ENCODE measurements at places on chromosomes 2 and 18. TPM values are rescaled to one million over a fixed set of nuclear protein-coding genes. Genes with fewer than 3 reads are reported as not detected.

Gene ZNF804A
- not detected for total RNA-seq

DNA sequence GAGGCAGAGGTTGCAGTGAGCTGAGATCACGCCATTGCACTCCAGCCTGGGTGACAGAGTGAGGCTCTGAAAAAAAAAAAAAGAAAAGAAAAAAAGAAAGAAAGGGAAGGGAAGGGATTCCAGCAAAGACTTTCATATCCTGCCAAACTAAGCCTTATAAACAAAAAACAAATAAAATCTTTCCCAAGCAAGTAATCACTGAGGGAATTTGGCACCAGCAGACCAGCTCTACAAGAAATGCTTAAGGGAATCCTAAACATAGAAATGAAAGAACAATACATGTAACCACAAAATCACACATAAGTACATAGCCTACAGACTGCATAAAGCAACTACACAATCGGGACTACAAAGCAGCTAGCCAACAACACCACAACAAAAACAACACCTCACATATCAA, 79.1 kb downstream of the TRABD2A start:
- DNase-seq = no peak
- peaks cover 8% of the 10 kb centered on the region for H3K36me3 ChIP-seq
- H3K4me3 ChIP-seq = no peak overlapping the region
- no peak overlapping the region for H3K27ac ChIP-seq

DNA sequence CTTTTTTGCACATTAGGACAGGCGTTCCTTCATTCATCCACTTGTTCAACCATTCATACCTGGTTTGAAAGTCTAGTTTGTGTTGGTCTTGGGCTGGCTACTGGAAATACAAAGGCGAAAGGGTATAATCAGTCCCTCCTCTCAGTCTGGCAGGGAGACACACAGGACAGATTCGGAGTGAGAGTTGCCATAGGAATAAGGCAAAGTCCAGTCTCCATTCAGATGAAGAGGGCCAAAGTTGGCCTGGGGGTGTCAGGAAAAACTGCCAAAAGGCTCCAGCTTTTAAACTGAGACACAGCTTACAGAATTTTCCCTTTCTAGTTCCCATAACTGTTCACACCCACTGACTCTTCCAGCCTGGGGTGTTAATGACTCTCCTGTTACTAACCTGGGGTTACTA, 96.3 kb upstream of the AQP4 start:
- H3K4me3 ChIP-seq = no peak overlapping the region
- H3K27me3 ChIP-seq = no peaks in the 10 kb centered on the region
- H3K27ac ChIP-seq = no peak overlapping the region
- no peaks in the 10 kb centered on the region for H3K36me3 ChIP-seq
- H3K4me1 ChIP-seq = no peaks in the 10 kb centered on the region
- no peak for DNase-seq

Gene PDCD1
- total RNA-seq = 4.7 TPM

DNA sequence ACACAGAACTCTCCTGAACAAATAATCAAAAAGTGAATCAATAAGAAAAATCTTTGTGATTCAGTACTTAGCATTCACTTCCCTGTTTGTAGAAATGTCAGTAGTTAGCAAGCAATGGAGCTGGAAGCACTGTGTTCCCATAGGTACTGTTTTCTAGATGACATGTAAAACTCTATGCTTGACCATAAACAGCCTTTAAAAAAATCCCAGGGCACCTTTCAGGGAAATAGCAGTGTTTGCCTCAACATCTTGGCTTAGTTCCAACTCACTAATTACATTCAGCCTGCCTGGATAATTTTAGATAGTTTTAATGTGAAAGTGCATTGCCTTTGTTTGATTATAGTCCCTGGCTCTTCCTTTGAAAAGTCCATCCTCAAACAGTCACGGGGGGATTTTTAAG, 721.8 kb downstream of the ERBB4 start:
- H3K4me1 ChIP-seq = no peaks in the 10 kb centered on the region
- no peak for DNase-seq
- H3K27ac ChIP-seq = no peak overlapping the region
- H3K36me3 ChIP-seq = no peaks in the 10 kb centered on the region

DNA sequence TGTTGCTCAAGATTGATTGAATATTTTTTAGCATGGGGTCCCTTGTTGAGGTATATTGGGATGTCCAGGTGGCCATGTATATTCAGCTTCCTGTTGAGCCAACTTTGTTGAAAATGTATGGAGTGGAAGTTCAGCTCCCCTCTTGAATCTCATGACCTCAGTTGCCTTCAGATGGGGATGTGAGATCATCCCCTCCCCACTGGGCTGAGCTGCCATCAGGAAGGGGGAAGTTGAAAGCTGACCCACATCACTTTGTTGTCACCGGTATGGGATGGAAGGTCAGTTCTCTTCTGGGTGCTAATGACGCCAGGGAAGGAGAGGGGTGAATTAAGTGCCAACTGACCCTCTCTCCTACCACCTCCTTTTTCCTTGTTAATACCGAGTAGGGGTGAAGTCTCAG, 33.9 kb downstream of the ACOXL start:
- no peaks in the 10 kb centered on the region for H3K36me3 ChIP-seq
- H3K4me3 ChIP-seq = no peak overlapping the region
- H3K27me3 ChIP-seq = peaks cover 31% of the 10 kb centered on the region
- H3K27ac ChIP-seq = no peak overlapping the region

Gene NXPH2
- total RNA-seq = not detected

DNA sequence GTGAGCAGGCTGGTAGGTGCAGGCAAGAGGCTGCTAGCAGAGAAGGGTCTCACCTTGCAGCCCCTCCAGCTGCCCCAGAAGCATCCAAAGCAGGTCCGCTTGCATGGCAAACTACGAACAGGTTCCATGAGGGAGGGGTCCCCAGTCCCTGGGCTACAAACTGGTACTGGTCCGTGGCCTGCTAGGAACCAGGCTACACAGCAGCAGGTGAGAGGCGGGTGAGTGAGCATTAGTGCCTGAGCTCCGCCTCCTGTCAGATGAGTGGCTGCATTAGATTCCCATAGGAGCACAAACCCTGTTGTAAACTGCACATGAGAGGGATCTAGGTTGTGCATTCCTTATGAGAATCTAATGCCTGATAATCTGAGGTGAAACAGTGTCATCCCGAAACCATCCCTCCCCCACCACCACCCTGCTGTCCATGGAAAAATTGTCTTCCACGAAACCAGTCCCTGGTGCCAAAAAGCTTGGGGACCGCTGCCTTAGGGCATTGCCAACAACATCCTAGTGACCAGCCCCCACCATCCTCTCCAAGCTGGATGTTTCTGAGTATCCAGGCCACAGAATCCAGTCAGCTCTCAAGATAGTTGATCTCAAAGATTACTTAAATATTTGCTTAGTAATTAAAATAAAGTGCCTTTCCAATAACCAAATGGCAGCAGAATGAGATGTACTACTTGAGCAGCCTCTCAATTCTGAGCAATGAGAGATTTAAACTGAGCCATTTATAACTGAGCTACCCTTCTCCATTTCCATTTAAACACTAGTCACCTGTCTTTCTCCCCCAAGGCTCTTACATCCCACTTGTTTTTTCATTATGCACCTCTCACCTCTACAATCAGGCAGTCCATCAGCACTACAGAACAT, 32.4 kb downstream of the LRP2 start:
- no peak overlapping the region for H3K4me3 ChIP-seq
- H3K27ac ChIP-seq = no peak overlapping the region
- no peaks in the 10 kb centered on the region for H3K4me1 ChIP-seq
- H3K27me3 ChIP-seq = peaks cover 10% of the 10 kb centered on the region
- H3K36me3 ChIP-seq = no peaks in the 10 kb centered on the region

DNA sequence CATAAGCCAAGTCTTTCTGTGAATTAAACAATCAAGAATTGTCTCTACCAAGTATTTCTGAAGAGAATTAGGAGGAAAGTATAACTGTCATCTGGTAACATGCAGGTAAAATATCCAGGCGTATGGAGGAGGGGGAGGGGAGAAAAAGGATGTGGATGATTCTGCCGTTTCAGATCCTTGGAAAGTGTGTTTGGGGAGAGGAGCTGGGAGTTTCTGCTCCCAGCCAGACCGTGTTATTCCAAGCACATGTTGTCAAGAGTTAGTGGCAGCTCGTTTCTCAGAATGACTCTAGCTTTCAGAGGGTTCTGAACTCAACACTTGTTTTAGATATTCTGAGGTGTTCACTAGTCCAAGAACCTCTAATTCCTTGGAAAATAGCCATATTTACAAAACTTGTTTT, 137.6 kb downstream of the FAM124B start:
- H3K4me1 ChIP-seq = peaks cover 4% of the 10 kb centered on the region
- no peak for DNase-seq
- H3K36me3 ChIP-seq = no peaks in the 10 kb centered on the region
- peaks cover 14% of the 10 kb centered on the region for H3K27me3 ChIP-seq

DNA sequence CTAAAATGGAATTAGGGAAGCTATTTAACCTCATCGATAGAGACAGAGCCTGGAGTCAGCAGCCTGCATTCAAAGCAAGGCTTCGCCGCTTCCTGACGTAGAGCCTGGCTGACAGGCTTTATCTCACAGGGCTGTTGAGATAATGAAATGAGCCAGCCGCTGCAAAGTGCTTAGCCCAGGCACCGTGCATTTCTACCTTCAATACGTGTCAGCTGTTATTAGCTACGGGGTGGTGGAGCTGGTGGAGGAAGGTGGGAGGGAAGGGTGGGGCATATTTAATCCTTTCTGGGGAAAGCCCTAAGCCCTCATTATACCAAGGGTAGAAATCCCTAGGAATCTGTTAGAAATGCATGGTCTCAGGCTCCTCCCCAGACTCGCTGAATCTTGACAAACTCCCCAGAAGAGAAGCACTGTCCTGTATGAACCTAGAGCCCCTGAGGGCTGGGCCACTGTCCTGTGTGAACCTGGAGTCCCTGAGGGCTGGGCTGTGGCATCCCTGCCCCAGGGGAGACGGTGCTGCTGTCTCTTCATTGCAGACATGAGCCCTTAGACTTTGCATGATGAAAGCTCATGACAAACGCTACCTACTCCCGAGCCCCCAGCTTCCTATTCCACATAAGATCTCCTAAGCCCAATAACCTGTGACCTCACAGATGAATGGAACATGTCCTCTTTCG, 72.4 kb downstream of the ALPK2 start:
- no peak overlapping the region for H3K27ac ChIP-seq
- no peaks in the 10 kb centered on the region for H3K4me1 ChIP-seq
- H3K4me3 ChIP-seq = no peak overlapping the region
- H3K27me3 ChIP-seq = no peaks in the 10 kb centered on the region

- H3K27ac ChIP-seq = no peak overlapping the region
- no peaks in the 10 kb centered on the region for H3K4me1 ChIP-seq
- H3K4me3 ChIP-seq = no peak overlapping the region
Measured at GRCh38 chr2:67455219-67456142, 58.3 kb downstream of the ETAA1 start.

Gene MTLN
- 32.2 TPM for total RNA-seq

DNA sequence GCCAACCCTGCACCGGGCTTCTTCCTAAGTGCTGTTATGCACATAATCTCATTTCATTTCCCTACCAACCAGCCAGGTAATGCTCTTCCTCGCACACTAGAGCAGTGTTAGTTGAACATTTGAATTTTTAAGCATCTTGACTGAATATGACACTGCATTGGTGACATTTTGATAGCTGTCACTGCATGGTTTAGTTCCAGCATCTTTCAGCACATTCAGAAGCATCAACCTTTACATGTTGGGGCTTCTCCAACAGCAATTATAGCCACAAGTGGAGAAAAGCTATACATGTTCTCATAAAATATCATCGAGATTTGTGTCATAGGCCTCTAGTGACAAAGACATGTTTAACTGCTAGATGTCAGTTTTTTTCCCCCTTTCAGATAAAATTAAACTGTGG, 230.1 kb upstream of the FOSL2 start:
- H3K27ac ChIP-seq = no peak overlapping the region
- H3K4me3 ChIP-seq = no peak overlapping the region
- no peaks in the 10 kb centered on the region for H3K4me1 ChIP-seq
- DNase-seq = no peak

GRCh38 chr2:231146665-231147064, 21.8 kb upstream of the HTR2B start:
- no peaks in the 10 kb centered on the region for H3K27me3 ChIP-seq
- H3K27ac ChIP-seq = no peak overlapping the region
- no peak overlapping the region for H3K4me3 ChIP-seq

Gene PER2
- total RNA-seq = 11.8 TPM

Gene TUBB8B
- not detected for total RNA-seq

DNA sequence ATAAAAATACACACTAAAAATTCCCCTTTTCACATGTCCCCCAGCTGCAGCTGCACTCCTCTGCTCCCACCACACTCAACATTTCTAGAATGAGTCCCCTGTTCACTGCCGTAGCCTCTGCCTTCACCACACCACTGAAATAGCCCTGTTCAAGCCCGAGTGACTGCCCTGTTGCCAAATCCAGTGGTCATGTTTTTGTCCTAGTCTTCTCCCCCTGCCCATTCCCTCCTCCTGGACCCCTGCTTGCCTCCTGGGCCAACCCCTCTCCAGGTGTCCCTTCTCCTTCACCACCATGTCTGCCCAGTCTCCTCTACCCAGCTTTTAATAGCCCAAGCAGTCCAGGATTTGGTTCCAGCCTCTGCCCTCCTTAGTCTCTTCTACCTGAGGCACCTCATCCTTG, 97.1 kb upstream of the LGALSL start:
- H3K36me3 ChIP-seq = no peaks in the 10 kb centered on the region
- no peak overlapping the region for H3K4me3 ChIP-seq
- peaks cover 32% of the 10 kb centered on the region for H3K27me3 ChIP-seq
- peaks cover 6% of the 10 kb centered on the region for H3K4me1 ChIP-seq
- DNase-seq = no peak

DNA sequence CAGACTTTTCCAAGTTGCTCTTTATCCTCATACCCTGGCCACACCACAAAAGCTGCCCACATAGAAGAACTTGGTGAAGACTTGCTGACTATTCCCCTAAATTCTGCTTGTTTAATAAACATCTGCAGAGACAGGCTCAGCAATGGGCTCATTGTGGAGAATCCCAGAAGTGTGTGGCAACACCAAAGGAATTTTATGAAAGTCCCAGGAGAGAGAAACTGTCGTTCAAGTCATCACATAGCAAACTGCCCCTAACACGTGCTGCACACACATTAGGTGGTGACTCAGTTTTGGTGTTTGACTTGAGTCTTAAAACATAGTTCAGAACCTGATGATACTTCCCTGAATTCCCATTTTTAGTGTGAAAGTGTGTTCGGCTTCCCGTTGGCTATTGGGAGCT, 38.6 kb downstream of the CYP1B1 start:
- DNase-seq = no peak
- H3K4me3 ChIP-seq = no peak overlapping the region
- H3K27ac ChIP-seq = no peak overlapping the region
- H3K36me3 ChIP-seq = no peaks in the 10 kb centered on the region

DNA sequence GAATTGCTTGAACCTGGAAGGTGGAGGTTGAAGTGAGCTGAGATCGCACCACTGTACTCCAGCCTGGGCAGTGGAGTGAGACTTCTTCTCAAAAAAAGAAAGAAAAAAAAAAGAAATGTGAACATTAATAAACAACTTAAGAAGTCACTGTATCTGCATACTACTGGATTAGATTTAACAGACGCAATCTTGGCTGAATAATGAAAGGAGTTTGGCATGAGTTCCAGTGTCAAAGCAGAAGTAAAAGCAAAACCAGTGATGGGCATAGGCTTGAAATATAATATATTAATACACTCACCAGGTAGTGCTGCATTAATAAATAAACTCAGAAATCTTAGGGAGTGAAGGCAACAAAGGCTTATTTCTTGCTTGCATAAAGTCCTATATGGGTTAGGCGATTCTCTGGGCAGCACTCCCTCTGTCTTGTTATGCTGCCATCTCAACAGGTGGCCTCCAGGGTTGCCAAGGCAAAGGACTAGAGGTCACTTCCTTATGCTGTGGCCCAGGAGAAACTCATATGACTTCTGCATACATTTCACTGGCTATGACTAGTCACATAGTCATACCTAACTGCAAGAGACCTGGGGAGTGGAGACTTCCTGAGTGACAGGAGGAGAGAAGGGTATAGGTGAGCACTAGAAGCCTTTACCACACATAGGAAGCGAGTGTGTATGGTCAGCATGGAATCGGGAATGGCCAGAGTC, 296.2 kb upstream of the SPRED2 start:
- H3K36me3 ChIP-seq = no peaks in the 10 kb centered on the region
- H3K4me3 ChIP-seq = no peak overlapping the region
- no peak for DNase-seq
- H3K27ac ChIP-seq = no peak overlapping the region
